Stimulated activated CD8-positive, alpha-beta memory T cell treated with anti-CD3 and anti-CD28 coated beads, Interleukin-15, amount 100 ng/mL, for 4 hours (primary cell): ENCODE measurements at places on chromosomes 4 and X.

- no peak for DNase-seq
Measured at GRCh38 chr4:169593050-169593560, 19.3 kb downstream of the NEK1 start.

DNA sequence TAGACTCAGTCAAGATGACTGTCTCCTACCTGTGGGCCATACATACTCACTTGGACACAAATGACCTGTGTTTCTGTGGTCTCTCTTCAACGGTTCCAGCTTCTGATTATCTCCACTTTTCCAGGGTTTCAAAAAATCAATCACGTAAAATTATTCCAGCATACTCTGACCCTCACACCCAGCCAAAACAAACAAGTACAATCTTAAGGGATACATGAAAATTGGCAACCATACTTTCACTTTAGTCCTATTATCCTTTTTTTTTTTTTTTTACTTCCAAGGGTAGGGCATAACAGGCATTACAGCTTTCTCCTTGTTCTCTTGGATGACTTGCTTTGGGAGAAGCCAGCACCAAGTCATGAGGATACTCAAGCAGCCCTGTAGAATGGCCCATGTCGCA is 225.8 kb upstream of the GALNT7 start:
- no peak for DNase-seq

- DNase-seq, result no peak
Measured at GRCh38 chr4:153138736-153139135, 65.5 kb upstream of the TRIM2 start.

DNA sequence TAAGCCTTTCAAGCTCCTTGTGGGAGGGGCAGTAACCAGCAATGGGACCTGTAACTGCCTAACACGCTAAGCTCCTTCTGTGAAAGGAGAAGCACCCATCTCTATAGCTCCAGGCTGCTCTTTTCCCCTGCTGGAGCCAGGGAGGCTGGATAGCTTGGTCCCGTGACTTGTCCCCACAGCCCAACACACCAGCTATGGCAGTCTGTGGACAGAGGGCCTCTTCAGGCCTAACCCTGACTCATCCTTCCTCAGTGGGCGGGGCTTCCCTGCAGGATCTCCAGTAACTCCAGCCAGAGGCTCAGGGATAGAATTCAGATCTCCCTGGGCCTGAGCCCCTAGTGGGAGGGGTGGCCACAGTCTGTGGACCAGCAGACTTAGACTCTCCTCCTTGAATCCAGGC is 1290.1 kb downstream of the PCDH7 start:
- DNase-seq, result no peak

GRCh38 chrX:41116948-41117347 is 31.7 kb downstream of the USP9X start:
- DNase-seq, result no peak

- DNase-seq, result peak; percentile 36
Measured at GRCh38 chrX:154719132-154719675, 31.7 kb downstream of the GAB3 start.

GRCh38 chr4:6983544-6984142 is 59.5 kb upstream of the TADA2B start:
- no peak for DNase-seq
